ENCODE measurements at places on chromosomes 13 and 19.

GRCh38 chr13:111531505-111531904 is 211.1 kb downstream of the TEX29 start:
- no peak for DNase-seq

DNA sequence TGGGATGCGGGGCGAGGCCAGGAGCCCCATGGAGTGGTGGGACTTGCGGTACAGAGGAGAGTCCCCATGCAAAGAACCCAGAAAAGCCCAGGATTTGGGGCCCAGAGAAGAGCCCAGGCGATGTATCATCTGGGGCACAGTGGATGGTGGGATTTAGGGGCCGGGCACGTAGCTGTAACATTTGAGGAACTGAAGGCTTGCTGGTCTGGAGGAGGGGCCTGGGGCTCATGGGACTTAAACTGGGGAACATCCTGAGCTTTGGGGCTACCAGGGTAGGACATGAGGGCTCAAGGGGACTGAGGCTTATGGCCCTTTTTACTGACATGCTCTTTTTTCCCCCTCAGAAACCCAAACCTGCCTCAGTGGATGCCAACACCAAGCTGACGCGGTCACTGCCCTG is 13.5 kb downstream of the MED25 start:
- no peak for DNase-seq

DNA sequence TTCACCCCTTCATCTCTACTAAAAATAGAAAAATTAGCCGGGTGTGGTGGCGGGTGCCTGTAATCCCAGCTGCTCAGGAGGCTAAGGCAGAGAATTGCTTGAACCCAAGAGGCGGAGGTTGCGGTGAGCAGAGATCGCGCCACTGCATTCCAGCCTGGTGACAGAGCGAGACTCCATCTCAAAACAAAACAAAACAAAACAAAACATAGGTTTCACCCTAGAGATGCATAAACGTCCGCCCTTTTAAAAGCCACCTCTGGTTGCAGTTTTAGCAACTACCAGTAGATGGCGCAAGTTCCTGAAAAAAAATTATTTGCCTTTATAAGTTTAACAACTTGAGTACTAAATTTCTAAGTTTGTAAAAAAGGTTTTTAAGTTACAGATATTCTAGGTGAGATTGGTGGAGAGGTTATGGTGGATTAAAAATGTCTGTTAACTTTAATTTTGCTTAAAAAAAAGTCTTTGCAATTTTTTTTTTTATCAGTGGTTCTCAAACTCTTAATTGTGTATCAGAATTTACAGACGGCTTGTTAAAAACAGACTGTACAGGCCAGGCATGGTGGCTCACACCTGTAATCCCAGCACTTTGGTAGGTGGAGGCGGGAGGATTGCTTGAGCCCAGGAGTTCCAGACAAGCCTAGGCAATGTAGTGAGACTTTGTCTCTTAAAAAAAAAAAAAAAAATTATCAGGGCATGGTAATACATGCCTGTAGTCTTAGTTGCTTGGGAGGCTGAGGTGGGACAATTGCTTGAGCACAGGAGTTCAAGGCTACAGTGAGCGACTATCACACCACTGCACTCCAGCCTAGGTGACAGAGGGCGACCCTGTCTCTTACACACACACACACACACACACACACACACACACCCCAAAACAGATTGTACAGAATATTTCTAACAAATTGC is 42.1 kb downstream of the NAA16 start:
- DNase-seq = no peak

DNA sequence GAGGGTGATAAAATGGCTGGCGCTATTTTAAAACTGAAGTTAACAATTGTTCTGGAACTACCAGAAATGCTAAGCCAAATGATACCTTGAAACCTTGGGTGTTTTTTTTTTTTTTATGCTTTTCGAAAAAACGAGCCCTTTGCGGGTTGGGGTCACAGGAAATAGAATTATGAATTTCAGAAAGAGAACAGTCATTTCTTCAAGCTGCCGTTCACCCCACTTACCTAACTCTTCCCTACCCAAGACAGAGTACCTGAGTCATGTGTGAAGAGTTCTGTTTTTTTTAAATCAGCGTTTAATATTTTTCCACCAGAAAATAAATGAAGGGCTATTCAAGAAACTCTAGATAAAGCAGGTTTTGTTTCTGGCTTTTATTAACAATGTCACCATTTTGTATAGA is 35.3 kb downstream of the KLF2 start:
- no peak for DNase-seq

DNA sequence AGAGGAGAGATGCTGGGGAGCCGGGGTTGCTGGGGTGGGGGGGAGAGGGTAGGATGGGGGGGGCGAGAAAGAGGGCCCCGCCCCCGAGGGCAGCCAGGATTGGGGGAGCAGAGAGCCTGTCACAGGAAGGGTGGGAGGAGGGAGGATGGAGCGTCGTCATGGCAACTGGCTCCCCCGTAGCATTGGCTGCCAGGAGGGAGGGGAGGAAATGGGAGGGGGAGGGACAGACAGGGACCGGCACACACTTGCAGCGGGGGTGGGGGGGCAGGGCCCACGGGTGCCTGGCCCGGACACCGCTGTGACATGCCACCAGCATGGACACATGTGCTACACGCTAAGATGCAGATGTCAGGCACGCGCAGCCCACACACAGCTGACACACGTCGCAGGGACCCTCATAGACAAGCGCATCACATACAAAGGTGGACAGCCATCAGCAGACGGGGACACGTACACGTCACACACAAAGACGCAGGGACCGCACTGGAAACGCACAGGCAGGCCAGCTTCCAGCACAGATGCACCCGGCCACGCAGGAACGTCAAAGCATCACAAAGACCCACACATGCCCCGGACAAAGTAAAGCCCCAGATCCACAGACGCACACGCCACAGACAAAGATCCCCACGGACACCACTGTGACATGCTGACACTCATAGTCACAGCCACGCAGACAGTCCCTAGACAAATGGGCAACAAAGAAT is at the start of gene LMTK3:
Gene LMTK3, minus strand, starts transcription at position 36 of the 704 bp plus-strand sequence. CDS start 259 bp downstream, outside the sequence.
- DNase-seq = peak; percentile 90

DNA sequence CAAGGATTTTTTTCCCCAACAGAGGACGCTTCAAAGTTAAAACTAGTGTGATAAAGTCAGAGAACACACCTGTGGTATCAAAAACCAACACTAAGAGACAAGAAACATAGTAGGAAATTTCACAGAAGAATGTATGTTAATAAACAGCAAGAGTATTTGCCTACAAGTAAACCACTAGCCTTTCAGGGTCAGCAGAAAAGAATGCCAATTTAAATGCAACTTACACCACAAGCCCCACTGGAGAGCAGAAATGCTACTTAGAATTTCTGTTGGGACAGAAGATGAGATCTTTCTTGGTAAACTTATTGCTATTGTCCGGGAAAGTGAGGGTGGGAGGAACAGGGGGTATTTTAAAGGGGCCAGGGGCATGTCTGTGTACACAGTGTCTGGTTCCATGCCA is 68.6 kb downstream of the STK24 start:
- no peak for DNase-seq

GRCh38 chr13:72221276-72221962 is 354.4 kb upstream of the DACH1 start:
- DNase-seq = no peak

DNA sequence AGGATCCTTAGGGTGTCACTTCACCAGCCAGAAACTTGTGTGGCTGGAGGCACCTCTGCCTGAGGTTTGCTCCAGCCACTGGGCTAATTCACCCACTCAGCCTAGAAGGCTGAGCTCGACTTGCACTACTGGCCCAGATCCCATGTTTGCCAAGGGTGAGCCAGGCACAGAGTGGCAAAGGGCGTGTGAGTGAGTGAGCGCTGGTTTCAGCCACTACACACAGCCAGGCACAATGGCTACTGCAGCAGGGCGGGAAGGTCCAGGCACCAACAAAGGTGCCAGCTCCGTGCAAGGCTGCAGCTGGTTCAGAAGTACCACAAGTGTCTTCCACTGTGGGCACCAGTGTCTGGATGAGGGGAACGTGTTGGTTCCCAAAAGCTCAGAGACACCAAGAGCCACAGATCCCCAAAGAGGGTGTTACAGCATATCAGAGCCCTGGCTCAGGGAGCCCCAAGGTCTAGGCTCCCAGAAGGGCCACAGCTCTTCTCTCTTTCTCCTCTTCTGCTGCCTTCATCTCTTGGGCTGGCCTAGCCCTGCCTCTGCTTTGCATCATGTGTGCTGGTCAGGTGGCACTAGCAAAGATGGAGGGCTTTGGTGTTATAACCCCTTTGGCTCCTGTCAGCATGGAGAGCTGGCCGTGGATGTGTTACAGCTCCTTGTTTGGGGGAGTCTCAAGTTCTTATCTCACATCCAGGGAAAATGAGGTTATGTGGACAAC is 736.3 kb upstream of the KLHL1 start:
- no peak for DNase-seq

DNA sequence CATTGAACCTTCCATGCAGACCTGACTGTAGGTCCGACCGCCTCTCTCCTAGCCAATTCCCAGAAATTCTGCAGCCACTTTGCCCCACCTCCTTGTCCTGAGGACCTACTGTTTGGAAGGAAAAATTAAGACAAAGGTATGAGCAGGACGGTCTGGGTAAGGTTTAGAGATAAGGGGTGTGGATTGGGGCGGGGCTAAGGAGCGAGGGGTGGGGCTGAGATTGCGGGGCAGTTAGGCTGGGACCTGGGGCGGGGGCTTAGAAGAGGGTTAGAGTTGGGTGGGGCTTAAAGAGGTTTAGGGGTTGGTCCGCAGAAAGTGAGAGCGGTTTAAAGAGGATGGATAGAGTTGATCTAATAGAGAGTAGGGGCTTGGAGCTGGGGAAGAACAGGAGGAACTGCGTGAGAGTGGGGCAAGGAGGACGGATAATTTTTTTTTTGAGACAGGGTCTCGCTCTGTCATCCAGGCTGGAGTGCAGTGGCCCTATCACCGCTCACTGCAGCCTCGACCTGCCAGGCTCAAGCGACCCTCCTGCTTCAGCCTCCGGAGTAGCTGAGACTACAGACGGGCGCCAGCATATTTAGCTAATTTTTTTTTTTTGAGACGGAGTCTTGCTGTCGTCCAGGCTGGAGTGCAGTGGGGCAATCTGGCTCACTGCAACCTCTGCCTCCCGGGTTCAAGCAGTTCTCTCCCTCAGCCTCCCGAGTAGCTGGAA is 1.7 kb upstream of the ZNF865 start:
- no peak for DNase-seq

DNA sequence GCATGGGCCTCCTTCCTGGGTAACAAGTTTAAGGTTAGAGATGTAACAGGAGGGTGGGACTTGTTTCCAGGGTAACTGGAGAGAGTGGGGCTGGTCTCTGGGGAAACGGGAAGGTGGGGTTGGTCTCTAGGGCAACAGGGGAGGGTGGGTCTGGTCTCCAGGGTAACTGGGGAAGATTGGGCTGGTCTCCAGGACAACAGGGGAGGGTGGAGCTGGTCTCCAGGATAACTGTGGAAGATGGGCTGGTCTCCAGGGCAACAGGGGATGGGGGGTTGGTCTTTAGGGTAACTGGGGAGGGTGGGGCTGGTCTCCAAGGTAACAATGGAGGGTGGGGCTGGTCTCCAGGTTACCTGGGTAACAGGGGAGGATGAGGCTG is 36.5 kb downstream of the SPTBN4 start:
- DNase-seq = peak; percentile 77

GRCh38 chr13:37595162-37595561 is 3.4 kb downstream of the POSTN start:
- no peak for DNase-seq
